ENCODE measurements at places on chromosomes 13 and 19.

GRCh38 chr19:17336872-17337674 is at the start of gene GTPBP3:
Gene GTPBP3, plus strand, starts transcription at chr19:17337553. Its CDS starts 59 bp downstream, at chr19:17337612.
- DNase-seq, result peak; percentile 99

DNA sequence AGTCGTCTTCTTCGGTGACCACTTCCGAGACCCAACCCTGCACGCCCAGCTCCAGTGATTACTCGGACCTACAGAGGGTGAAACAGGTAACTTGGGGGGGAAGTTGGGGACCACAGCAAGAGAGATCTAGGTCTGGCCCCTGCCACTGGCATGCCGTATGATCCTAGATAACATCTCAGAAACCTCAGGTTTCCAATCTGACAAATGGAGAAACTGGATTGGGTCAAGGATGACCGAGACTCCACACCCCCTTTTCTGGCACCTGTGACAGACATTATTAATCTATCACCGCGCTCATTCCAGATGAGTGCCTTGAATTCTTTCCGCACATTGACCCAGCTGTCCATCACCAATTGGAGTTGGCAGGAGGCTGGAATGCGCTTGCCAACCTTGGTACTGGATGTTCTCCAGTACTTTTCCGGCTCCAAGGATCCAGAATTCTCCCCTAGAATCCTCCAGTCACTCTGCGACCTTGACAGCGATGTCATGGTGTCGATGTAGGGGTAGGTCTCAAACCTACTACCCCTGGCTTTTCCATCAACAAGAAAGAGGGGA is 17.4 kb downstream of the VASP start:
- no peak for DNase-seq

DNA sequence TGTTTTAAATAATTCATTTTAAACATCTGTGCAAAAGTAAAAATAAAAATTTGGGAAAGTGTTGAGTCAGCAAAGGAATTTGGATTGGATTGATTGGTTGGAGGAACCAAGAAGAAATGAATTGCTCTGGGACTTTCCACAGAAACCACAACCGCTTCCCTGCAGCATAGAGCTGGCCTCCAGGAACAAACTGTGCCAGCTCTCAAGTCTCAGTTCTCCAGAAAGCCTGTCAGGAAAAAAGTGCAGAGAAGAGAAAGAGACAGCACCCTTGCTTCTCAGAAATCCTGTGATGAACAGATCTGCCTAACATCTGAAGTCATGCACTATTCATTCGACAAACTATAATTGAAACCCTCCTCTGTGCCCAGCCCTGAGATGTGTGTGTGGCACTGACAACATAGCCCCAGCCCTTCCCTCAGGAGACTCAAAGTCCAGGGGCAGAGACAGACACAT is 14.8 kb downstream of the LYPD3 start:
- no peak for DNase-seq

- peak; percentile 62 for DNase-seq
These were observed 50.4 kb downstream of the RASA3 start for GRCh38 chr13:114081761-114082681.

- no peak for DNase-seq
These were observed 9.6 kb upstream of the TPM4 start for GRCh38 chr19:16066611-16067104.

GRCh38 chr19:2213799-2214198 is 22.3 kb downstream of the PLEKHJ1 start:
- no peak for DNase-seq

- DNase-seq, result no peak
These were observed 35.5 kb upstream of the LPAR6 start for GRCh38 chr13:48448285-48448958.

DNA sequence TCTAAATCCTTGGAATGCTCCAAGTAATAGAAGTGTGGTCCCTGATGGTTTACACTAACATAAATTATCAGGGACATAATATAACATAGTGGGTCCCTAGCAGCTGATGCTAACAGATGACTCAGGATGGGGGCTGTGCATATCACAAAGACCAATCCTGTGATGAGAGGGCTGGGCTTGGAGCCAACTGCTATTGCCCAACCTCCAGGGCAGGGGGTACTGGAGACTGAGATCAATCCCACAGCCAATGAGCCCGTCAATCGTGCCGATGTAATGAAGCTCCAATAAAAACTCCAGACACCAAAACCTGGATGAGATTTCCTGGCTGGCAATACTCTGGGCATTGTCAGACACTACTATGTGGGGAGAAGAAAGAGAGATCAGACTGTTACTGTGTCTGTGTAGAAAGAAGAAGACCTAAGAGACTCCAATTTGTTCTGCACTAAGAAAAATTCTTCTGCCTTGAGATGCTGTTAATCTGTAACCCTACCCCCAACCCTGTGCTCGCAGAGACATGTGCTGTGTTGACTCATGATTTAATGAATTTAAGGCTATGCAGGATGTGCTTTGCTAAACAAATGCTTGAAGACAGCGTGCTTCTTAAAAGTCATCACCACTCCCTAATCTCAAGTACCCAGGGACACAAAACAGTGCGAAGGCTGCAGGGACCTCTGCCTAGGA is 33.4 kb downstream of the ABCC4 start:
- no peak for DNase-seq

GRCh38 chr13:48156466-48156865 is 61.6 kb upstream of the MED4 start:
- peak; percentile 70 for DNase-seq

DNA sequence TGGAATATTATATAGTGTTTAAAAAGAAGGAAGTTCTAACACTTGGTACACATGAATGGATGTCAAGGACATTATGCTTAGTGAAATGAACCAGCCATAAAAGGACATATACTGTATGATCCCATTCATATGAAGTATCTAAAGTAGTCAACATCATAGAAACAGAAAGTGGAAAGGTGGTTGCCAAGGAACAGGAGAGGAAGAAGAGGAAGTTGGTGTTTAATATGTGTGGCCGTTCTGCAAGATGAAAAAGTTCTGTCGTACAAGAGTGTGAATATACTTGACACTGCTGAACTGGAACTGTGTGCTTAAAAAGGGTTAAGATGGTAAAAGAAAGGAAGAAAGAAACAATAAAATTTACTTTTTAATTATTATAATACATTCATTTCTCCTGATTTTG is 33.1 kb upstream of the C1QTNF9 start:
- no peak for DNase-seq
